ENCODE measurements at places on chromosomes 11 and 22.
A peak's percentile ranks its signal among the peaks of the same experiment; 100 is the strongest.

DNA sequence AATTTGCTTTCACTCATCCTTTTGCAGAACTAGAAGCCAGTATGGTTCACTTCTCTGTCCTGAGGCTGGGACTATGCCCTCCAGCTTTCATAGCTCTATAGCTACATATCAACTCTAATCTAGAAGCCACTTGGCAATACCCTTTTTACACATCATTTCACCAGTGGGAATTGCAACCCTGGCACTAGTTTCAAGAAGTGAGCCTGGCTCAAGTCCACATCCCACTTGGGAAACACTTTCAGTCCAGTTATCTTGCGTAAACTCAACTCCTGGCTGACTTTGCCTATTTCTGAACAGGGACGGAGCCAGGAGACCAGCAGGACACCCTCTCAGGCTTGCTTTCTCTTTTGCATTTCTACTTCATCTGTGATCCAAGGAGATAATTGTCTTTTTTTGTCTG, 19.9 kb upstream of the FAT3 start:
- DNase-seq: no peak

- peak; percentile 75 for DNase-seq
These were observed 874 bp downstream of the ZFTA start for GRCh38 chr11:63767565-63768236.

DNA sequence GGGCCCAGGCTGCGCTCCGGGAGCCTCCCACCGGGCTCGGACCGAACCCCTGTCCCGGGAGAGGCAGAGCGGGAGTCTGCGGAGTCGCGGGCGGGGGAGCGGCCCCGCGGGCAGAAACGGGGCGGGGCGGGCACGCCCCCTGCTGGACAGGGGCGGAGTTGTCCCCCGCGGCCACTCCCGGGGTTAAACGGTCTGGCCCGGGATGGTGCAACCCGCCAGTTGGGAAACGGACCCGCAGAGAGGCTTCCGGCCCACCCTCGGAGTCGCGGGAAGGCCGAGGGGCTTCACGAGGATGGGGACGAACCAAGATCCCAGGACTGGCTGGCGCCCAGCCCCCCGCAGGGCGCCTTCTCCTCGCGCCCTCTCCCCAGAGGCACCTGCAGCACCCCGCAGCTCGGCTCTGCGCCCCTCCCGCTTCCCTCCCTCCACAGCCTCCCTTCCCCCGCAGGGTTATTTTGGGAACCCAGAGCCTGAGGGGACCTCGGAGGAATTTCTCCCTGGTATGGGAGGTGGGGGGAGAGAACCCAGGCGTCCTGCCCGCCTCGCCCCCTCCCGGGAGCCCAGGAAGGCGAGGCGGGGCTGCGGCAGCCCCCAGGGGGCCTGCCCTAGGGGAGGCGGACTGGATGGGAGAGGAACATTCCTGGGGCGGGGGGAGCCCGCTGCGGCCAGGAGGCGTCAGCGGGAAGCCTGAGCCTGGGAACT, 902 bp downstream of the RASGRP2 start:
- peak; percentile 70 for DNase-seq

- DNase-seq: no peak
These were observed 98.3 kb downstream of the ELP4 start for GRCh38 chr11:31607914-31608313.

GRCh38 chr11:60396799-60397198, 540 bp downstream of the MS4A14 start:
- DNase-seq: peak; percentile 39

GRCh38 chr11:74070723-74071492, 62.0 kb upstream of the UCP3 start:
- peak; percentile 16 for DNase-seq

DNA sequence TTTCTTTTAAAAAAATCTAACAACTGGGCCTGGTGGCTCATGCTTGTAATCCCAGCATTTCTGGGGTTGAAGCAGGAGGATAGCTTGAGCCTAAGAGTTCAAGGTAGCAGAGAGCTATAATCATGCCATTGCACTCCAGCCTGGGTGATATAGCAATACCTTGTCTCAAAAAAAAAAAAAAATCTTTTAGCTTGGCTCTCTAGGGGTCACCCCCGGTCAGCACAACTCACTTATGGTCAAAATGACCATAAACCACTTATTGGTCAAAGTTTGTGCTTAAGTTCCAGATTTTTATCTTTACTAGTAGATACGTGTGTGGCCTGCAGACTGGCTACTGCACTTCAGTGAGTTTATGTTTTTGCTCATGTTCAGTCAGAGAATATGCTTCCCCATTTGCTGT, 6.3 kb upstream of the SPDYC start:
- no peak for DNase-seq

- DNase-seq: no peak
These were observed 62.1 kb downstream of the ADAMTS15 start for GRCh38 chr11:130510407-130511006.

DNA sequence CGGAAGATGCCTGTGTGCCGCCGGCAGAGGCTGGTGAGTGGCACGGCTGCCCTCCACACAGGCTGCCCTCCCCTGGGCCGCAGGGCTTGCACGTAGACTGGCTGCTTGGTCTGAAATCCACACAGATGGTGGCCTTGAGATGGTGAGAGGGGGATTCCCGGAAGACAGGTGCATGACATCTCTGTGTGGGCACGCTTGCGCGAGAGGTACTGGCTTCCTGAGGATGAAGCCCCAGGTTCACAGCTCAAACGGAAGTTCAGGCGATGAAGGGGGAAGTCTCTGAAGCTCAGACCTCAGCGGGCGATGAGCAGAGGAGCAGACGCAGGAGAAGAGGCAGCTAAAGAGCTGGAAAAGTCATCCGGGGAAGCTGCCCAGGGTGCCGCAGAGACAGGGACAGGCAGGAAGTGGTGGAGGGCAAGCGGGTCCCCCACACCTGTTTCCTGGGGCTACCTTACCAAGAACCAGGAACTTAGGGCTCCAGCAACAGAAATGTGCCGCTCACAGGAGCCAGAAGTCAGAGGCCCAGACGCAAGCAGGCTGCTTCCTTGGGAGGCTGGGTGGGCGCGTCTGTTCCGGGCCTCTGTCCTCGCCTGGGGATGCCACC, 7.2 kb downstream of the CRELD2 start:
- DNase-seq: peak; percentile 29

- DNase-seq: peak; percentile 11
These were observed 70.3 kb downstream of the SEZ6L start for GRCh38 chr22:26239581-26239980.

DNA sequence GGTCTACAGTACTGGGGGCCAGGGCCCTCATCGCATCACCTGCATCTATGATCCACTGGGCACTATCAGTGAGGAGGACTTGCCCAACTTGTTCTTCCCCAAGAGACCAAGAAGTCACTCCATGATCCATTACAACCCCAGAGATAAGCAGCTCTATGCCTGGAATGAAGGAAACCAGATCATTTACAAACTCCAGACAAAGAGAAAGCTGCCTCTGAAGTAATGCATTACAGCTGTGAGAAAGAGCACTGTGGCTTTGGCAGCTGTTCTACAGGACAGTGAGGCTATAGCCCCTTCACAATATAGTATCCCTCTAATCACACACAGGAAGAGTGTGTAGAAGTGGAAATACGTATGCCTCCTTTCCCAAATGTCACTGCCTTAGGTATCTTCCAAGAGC, 3.8 kb upstream of the PPFIBP2 start:
- DNase-seq: no peak

GRCh38 chr22:31327806-31328543, 18.2 kb downstream of the PATZ1 start:
- no peak for DNase-seq

DNA sequence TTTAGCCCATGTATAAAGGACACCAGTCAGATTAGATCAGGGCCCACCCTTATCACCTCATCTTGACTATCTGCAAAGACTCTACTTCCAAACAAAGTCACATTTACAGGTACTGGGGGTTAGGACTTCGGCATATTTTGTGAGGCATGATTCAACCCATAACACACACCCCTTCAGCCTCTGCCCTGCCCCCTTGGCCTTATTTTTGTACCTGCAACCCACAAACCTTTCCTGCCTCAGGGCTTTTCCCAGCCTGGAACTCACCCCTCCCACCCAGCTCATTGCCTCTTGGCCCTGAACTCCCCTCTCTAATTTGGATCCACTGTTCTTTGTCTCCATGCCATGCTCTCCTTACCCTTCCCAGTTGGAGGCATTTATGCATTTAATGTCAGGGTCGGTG, 1116.9 kb downstream of the TBC1D22A start:
- no peak for DNase-seq

Measured in hematopoietic multipotent progenitor cell treated with erythropoietin and hydrocortisone succinate and interleukin-3 and kit ligand, for 6 days (in vitro differentiated cells).